Cerebellar nuclear complex (tissue), 1 donor: ENCODE measurements at places on chromosomes 12 and 14.

GRCh38 chr12:110785240-110785639, 42.5 kb upstream of the PPP1CC start:
- DNase-seq: no peak

- no peak for DNase-seq
Observed at GRCh38 chr12:53145383-53146260, 34.9 kb upstream of the ZNF740 start.

DNA sequence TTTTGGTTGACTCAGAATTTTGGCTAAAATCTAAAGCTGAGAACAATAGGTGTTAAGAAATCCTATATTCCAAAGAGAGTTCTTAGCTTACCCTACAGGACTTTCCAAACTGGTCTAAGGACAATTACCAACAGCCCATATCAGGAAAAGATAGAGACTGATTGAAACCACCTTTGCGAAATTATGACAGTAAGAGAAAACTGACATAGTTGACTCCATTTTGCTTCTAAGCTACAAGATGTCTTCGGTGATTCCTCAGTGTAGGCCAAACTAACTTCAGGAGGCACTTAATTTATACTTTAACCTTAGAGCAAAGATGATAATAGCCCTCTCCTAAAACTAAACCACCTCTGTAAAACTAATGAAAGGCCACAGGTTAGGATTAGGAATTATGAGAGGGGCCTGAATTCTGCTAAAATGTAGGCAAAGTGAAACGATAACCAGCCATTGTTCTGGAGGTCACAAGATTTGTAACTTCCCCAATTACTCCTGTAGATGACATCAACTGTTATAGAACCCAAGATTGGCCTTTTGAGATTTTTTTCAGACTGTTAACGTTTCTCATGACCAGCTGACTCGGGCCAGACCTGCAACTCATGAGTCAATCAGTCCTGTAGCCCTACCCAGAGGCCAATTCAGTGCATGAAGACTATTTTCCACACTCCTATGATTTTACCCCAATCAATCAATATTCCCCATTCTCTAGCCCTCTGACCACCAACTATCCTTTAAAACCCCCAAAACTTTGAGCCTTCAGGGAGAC, 43.0 kb downstream of the KLRG1 start:
- DNase-seq: no peak

DNA sequence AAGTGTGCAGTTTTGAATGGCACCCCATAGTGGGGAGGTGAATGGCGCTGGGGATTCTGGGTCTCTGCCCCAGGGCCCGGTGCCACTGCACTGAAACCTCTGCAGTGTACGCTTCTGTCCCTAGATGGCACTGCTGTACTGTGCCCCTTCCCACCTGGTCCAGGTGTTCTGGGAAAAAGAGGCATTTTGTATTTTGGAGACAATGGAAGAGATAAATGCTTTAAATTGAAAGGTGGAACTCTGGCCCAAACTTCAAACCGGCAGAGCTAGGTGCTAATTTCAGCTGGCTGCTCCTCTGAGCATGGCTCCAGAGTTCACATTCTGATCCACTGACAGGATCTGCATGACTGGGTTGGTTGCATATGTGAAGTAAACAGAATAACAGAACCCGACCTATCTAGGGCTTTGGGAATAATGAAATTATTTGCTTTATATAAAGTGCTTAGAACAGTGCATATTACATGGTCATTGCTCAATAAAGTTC, 52.2 kb downstream of the KRT80 start:
- no peak for DNase-seq

- no peak for DNase-seq
Observed at GRCh38 chr12:47039756-47040155, 39.7 kb upstream of the PCED1B start.

DNA sequence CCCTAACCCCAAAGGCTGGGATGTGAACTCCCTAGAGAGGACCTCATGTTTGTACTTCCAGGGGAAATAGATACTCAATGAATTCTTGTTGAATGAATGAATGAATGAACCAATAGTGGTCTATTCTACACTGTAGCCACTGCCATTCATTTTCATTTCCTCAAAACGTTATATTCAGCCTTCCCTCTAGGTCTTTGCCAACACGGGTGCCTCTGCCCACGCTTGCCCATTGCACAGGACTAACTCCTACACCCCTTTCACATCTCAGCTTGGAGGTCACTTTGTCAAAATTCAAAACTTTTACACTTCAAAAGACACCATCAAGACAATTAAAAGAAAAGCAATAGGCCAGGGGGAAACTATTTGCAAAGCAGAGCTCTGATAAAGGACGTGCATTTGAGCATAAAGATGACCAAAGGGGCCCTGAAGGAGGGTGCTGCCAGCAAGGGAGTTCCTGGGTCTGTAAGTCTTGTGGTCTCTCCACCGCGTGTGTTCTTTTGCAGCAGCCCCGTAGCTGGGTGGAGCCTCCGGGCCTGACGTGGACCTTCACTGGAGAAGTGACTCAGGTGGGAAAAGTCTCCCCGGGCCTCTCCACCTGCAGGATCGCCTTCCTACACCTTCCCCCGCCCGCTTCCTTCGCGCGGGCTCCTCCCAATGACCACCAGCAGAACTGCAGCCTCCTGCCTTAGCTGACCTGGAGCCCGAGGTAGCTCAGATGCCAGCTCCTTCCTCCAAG, 31.5 kb downstream of the TMEM63C start:
- peak; percentile 76 for DNase-seq

GRCh38 chr14:31395572-31396205, 24.7 kb downstream of the HEATR5A start:
- no peak for DNase-seq

DNA sequence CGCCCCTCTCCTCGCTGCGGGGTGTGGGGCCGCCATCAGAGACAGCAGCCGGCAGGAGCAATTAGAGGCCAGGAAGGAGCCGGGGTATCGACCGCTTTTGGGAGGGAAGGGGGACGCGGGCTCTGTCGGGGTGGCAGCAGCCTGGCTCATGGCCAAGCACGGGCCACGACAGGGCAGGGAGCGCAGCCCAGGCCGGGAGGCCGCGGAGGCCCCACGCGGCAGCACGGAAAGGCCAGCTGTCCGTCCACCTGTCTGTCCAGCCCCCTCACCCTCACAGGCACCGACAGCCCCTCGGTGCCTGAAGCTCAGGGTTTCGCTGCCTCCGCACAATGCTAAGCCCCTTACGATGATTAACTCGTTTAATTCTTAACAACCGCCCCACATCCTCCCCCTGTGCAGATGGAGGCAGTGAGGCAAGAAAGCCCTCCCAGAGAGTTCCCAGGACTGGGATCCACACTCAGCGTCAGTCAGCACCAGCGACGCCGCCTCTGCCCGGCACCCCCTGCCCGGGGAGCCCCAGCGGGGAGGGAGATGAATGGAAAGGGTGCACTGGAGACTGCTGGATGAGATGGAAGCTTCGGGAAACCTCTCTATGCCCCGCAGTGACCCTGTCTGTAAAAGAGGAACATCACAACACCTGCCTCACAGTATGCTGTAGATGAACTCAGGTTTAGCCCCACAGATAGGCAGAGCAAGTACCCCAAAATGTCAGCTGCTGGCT, 23.7 kb downstream of the NCOR2 start:
- DNase-seq: no peak

- DNase-seq: no peak
Observed at GRCh38 chr12:113108308-113108707, 27.3 kb downstream of the RASAL1 start.

GRCh38 chr12:123571343-123571813, 13.0 kb upstream of the TMED2 start:
- no peak for DNase-seq

GRCh38 chr14:61417883-61418455, 96.6 kb downstream of the PRKCH start:
- no peak for DNase-seq

DNA sequence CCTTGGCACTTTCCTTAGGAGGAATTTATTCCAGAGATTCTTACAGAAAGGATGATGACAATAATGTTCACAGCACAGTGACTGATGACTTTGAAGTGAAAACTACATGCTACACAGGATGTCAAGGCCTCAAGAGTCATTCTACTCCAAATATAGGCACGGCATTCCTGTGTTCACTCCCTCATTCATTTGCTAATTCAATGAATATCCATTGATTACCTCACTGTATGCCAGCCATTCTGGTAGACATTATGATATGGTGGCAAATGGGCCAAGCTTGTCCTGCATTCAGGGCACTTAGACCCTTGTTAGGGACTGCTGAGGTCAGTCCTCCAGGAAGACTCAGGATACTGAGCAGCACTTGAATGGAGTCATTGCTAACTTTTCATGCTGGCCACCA, 48.0 kb downstream of the FOXN4 start:
- no peak for DNase-seq

DNA sequence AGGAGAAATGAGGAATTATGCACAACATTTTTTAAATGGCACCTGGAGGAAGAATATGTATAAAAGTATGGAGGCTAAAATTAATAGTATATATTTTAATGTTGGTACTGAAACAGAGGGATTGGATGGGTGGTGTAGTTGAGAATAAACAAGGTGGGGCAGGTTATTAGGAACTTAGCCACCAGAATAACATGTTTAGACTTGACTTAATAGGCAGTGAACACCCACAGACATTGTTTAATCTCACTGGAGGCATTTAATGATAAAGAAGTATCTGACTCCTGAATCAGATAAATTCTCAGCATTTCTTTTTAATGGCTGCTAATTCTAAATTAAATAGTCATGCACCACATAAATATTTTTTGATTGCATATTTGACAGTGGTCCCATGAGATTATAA, 139.7 kb downstream of the CNTN1 start:
- DNase-seq: no peak

- no peak for DNase-seq
Observed at GRCh38 chr12:108640802-108641445, 7.2 kb upstream of the SELPLG start.

DNA sequence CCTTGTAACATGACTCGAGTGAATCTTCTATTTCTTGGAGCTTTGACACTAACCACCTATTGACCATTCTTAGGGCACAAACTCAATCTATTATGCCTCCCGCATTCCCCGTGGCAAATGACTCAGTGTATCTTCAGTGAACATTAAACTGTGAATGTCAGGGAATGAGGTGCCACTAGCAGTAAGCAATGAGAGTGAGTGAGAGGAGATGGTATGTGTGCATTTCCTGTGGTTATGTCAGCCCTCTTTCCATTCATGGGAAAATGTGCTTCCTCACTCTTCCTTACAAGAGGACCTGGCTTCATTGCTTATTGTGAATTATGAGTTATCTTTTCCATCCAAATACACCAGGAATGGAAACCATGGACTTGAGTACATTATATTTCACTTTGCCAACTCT, 229.2 kb downstream of the EMP1 start:
- no peak for DNase-seq

DNA sequence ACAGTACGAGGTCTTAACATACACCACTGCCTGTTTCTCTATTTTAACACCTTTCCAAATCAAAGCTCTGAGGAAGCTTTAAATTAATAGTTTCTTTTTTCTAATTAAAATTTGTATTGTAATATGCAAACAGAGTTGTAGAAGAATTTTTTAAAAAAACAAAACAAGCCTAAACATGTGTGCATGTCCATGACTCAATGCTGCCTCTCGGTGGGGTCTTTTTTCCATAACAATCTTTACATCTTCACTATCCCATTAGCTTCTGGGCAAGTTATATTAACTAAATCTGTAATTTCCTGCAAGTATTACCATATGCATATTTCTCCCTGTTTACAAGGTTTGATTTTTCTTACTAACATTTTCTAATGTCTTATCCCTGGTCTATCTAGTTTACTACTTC, 143.9 kb upstream of the NAV3 start:
- no peak for DNase-seq
